IMR-90 (cell line): ENCODE measurements at places on chromosomes 3 and 15. TPM values are rescaled to one million over a fixed set of nuclear protein-coding genes. Genes with fewer than 3 reads are reported as not detected.

GRCh38 chr15:59396211-59396610 is 23.5 kb upstream of the MYO1E start:
- no peak for DNase-seq

- DNase-seq: no peak
Observed at GRCh38 chr3:23806534-23807423, 1.0 kb downstream of the UBE2E1 start.

GRCh38 chr3:40099871-40100270 is 209.6 kb upstream of the EIF1B start:
- no peak for DNase-seq

DNA sequence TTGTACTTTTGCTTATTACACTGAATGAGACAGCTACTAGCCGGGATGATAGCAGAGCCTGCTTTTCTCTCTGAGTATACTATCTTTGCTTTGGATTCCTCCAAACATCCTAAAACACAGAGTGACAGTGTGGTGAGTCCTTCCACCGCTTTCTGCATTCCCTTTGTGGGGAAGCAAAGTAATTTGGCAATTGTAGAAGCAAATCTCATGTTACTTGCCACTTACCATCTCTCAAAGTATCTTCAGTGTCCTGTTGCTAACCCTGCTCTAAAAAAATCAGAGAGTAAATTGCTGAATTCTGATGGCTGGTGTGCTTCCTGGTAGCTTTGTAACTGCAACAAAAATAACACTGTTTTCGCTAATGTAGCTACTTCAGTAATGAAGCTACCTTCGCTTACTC is 92.4 kb upstream of the LRRFIP2 start:
- DNase-seq: no peak

DNA sequence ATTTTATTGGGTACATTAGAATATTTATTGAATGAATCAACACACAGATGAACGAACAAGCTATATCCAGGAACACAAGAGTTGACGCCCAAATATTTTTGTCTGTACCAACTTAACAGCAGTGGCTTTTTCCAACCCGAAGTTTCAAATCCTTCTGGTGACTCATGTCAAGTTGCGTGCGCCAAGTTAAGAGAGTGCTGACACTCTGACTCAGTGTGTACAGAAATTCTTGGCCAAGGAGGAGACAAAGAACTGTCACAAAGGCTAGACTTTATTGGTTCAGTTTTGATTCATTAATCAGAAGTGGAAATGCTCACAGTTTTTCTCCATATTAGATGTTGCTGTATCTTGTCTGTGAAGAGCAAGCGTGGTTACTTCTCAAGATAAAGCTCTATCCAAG is 59.6 kb upstream of the TSC22D2 start:
- DNase-seq: peak; percentile 91

- no peak for DNase-seq
Observed at GRCh38 chr15:28993051-28993719, 107.4 kb downstream of the APBA2 start.

- DNase-seq: no peak
Observed at GRCh38 chr3:1987980-1988379, 110.7 kb upstream of the CNTN4 start.

DNA sequence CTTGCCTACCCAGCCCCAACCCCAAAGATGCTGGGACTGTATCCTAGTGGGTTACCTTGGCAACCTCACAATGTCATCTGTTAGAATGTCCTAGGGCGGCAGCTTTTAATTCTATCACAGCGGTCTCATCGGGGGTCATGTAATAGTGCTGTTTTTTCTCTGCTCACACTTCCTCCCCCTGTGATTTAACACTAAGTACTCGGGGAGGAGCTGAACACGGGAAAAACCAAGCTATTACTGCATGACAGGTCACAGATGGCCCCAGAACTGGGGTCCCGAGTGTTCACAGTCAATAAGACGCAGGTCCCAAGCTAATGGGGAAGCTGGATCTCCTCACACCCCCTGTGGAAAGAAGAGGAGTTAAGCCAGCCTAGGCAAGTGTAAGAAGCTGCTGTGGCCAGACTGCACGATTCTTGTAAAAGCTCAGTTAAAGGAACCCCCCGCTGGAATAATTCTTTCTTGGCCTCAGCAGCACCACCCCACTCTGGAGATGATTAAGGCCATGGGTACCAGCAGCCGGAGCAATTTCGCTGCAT is 2.5 kb upstream of the RFTN1 start:
- no peak for DNase-seq

DNA sequence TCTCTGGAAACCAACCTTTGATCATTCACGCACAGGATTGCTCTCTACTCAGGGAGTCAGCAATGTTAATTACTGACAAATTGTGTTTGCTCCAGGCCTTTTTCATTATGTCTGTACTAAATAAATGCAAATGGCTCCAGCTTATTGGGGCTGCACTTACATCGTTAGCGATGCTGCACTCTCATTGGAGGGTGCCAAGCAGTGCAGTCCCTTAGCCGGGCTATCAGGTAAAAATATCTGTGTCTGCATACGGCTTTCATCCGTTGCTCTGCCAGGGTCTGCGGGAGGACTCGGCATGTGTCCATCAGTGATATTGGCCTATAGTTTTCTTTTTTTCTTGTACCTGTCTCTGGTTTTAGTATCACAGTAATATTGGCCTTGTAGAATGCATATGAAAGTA is 471.5 kb upstream of the CADM2 start:
- no peak for DNase-seq

DNA sequence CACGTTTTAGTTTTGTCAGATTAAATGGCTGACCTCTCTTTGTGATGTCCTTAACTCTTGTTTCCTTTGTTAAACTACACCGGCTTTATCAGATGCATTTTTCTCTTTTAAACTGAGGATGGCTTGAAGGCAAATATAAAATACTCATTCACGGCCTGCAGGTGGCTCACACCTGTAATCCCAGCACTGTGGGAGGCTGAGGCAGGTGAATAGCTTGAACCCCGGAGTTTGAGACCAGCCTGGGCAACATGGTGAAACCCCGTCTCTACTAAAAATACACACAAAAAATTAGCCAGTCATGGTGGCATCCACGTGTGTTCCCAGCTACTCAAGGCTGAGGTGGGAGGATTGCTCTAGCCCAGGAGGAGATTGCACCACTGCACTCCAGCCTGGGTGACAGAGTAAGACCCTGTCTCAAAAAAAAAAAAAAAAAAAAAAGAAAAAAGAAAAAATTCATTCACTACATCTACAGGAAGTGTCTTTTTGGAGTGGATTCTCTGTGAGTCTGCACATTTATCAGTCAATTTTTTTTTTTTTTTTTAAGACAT is 34.7 kb upstream of the SACM1L start:
- no peak for DNase-seq

- DNase-seq: peak; percentile 19
Observed at GRCh38 chr15:24761704-24762302, 86.2 kb downstream of the NPAP1 start.

- no peak for DNase-seq
Observed at GRCh38 chr3:55724821-55725220, 237.7 kb upstream of the WNT5A start.

- DNase-seq: no peak
Observed at GRCh38 chr3:73846951-73847350, 222.2 kb upstream of the PDZRN3 start.

DNA sequence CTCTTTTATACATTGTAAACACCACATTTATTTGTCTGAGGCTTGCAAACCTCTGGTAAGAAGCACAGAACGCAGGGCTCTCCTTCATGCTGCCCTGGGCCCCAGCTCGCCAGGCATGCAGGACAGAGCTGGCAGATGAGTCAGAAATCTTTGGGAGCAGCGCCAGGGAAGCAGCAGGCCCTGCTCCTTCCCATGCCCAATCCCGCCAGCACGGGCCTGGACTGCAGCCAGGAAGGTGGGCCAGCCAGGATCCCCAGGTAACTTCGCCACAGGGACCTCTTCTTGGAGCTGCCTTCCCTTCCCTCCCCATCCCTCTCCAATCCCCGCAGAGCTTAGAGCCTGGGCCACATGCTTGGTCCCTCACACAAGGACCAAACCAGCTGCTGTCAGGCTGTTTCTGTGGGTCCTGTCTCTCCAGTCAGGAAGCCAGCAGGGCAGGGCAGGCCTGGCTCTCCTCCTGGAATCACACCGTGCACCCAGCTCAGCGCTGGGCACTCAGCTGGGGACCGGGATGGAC is 8.8 kb downstream of the STOML1 start:
- peak; percentile 77 for DNase-seq

GRCh38 chr15:66764072-66764786 is 62.2 kb downstream of the SMAD6 start:
- DNase-seq: no peak

- DNase-seq: no peak
Observed at GRCh38 chr3:158819282-158819681, 17.4 kb downstream of the MFSD1 start.

GRCh38 chr3:147572970-147573340 is 163.8 kb downstream of the ZIC1 start:
- DNase-seq: no peak

- DNase-seq: peak; percentile 52
Observed at GRCh38 chr3:9915254-9916141, 1.4 kb upstream of the IL17RC start.

- no peak for DNase-seq
Observed at GRCh38 chr3:182214416-182214815, 502.7 kb downstream of the SOX2 start.

DNA sequence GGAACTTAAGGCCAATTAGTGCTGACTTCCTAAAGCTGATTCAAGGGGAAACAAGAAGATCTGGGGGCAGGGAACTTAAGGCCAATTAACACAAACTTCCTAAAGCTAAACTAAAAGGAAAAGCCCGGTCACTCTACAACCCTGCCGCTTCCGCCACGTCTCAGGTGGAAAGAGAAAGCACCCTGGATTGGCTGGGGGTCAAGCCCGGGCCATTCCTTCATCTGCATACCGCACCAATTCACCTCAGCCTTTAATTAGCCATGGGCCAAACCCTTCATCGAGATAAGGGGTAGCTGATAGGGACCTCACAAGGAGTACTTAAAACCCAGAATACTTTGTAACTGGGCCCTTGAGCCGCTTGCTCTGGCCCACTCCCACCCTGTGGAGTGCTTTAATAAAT is 14.4 kb downstream of the TMPRSS7 start:
- no peak for DNase-seq

DNA sequence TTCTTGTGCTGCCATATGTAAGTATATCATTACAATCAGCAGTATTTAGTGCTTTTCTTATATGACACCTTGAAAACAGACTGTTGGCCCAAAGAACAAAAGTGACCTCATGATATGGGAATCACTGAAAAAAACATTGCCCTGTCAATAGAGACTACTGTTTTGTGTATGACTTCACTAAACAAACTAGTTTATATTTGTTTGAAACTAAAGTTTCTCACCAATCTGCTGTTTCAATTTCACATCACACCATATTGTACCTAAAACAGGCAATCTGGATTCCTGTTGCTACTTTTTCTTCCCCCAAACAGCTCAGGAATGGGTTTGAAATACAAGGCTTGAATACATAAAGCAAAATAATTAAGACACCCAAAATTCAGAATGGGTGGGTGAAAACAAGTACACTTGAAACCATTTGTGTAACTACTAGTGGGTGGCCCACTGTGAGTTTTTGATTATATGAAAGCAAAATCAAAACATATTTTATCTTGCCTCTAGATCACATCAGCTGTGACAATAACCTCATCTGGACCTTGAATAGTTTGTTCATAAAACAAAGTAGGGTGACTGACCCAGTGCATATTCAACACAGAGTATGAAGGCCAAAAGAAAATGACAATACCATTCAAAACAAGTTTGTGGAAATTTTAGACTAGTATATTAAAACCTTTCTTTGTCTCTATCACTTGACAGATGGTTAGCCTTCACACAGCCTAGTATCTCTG is 5.9 kb downstream of the ZBTB20 start:
- DNase-seq: no peak

- DNase-seq: no peak
Observed at GRCh38 chr3:83454353-83454752, 1504.4 kb upstream of the CADM2 start.

DNA sequence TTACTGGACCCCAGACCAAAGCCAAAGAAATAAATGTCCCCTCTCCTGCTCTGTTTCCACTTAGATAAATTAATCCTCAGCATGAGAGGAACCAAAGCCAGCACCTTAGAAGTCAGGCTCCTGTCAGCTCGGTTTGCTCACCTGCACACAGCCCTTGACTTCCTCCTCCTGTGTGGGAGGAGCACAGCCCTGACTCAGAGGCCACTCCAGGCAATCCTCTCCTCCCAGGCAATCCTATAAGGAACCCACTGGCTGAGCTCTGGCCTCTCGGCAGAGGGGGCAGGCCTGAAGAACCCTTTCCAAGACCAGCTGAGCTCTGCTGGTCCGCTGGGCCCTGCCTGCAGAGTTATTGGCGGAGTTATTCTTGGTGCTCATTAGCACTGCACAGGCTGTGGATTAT is 30.8 kb downstream of the LIPC start:
- no peak for DNase-seq

DNA sequence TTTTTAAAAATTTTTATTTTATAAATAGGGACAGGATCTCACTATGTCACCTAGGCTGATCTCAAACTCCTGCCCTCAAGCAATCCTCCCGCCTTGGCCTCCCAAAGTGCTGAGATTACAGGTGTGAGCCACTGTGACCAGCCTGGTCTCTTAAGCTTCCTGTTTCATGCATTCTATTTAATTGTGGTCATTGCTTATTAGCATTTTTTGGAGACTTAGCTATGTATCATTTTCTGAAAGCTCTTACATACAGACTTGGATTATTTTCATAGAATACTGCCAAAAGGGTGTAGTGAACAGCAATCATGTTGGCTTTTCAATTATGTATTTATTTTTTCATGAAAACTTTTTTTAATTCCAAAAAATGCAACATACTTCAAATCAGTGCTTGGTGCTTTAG is 51.5 kb upstream of the DCUN1D1 start:
- DNase-seq: no peak

DNA sequence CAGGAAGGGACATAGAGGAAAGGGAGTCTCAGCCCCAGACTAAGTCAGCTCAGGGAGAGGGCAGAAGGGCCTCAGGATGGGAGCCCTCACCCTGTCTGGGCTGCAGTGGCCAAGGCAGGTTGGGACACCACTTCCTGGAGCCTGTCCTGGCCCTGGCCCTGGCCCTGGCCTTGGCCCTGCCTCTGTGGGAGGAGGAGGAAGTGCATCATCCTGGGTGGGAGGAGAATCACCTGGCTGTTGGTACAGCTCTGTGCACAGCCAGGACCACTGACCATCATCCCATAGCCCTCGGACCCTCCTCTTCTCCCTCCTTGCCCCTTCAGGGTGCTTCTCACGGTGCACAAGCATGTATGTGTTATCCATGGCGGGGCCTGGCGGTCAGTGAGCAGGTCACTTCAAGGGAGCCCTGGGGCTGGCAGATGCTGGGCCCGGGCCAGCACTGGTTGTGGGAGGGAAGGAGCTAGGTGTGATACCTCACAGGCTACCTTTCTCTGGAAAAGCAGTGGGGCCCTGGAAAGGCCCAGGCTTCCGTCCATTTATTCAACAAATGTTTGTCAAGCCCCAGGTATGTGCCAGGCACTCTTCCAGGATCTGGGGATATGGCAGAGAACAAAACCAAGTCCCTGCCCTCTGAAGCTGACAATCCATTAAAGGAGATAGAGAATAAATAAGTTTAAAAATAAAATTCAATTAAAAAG is 8.2 kb upstream of the APEH start:
- DNase-seq: no peak

Gene SEMA7A
- 27.8 and 30.5 TPM in 2 replicates for total RNA-seq

Gene TRH
- not detected in 2 replicates for total RNA-seq

Gene DLEC1
- not detected in 2 replicates for total RNA-seq

Gene SLC35G2
- total RNA-seq: 6.6 and 8.6 TPM in 2 replicates

Gene CAMP
- not detected in 2 replicates for total RNA-seq

Gene SOX2
- total RNA-seq: not detected in 2 replicates

Gene PRR20G
- total RNA-seq: not detected in 2 replicates

Gene MTFMT
- total RNA-seq: 19.4 and 21.3 TPM in 2 replicates

Gene CACNA1D
- under 0.01 TPM in 1 of 2 replicates, not detected in the other for total RNA-seq

Gene PLA2G4E
- total RNA-seq: not detected in 2 replicates
